Left forelimb (tissue), 1 donor: ENCODE measurements at places on chromosomes 1 and 21.

DNA sequence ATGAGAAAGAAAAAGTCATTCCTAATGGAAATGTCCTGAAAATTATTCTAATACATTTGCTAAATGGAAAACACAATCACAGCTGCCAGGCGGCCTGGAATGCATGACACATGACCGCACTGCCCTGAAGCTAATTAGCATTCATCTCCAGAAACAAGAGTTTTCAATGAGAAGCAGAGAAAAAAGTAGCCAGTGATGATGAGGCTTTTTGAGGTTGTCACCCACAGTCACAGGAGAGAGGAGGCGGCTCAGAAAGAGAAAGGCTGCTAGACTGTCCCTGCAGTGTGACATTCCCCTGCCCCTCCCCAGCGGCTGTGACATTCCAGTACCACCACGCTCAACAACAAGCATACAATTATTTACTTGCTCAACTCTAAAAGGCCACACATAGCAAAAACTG, 122.9 kb upstream of the KRTAP19-8 start:
- no peak for DNase-seq

- DNase-seq: no peak
These were observed 118.9 kb upstream of the COL6A1 start for GRCh38 chr21:45862543-45863207.

- DNase-seq: no peak
These were observed 7.4 kb downstream of the SLC26A9 start for GRCh38 chr1:205935869-205936268.

GRCh38 chr1:169809370-169810095, 14.8 kb upstream of the METTL18 start:
- no peak for DNase-seq

DNA sequence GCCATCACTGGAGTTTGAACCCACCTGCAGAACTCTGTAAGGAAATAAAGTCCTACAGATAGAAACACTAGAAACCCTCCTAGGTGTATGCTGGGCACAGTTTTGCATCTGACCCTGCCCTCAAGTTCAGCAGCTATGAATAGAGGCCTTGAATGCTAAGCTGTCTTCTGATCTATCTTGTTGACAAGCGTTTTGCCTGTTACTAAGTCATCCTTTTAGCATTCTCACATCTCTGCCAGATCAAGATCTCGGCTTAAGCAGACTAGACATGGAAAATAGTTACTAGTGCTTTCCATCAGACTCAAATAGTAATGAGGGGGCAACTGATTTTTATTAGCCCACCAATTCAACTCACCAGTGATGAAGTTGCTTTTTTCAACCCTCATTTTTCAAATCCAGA, 10.5 kb downstream of the TBX15 start:
- no peak for DNase-seq

DNA sequence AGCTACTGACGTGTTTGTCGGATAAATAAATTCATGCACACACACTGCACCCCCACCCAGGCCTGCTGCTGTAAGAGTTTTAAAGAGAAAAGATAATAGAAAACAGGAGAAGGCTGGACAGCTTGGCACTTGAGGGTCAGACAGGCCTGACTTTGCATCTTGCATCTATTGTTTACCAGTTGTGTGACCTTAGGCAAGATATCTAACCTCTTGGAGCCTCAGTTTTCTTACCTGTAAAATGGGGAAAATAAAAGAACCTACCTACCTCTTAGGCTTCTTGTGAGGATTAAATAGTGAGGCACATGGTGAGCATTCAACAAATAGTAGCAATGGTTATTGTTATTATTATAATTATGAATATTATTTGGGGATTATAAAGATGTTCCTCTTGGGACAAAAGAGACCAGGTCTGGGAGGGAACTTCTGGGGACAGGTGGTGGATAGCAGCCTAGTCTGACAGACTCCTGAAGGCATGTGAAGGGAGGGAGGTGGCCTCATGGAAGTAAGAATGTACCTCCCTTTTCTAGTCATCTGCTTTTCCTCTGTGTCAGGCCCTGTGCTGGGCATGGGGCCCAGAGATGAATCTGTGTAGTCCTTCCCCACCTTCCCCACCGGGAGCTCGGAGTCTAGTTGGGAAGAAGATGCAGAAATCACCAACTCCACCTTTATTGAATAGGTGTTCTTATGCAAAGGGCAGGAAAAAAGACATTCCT, 18.3 kb upstream of the EPB41 start:
- no peak for DNase-seq

- no peak for DNase-seq
These were observed 138.5 kb downstream of the TNR start for GRCh38 chr1:175604942-175605286.

- DNase-seq: no peak
These were observed 40.8 kb upstream of the KCTD3 start for GRCh38 chr1:215526147-215526845.

- no peak for DNase-seq
These were observed 75.8 kb upstream of the BCAR3 start for GRCh38 chr1:93757256-93758036.

DNA sequence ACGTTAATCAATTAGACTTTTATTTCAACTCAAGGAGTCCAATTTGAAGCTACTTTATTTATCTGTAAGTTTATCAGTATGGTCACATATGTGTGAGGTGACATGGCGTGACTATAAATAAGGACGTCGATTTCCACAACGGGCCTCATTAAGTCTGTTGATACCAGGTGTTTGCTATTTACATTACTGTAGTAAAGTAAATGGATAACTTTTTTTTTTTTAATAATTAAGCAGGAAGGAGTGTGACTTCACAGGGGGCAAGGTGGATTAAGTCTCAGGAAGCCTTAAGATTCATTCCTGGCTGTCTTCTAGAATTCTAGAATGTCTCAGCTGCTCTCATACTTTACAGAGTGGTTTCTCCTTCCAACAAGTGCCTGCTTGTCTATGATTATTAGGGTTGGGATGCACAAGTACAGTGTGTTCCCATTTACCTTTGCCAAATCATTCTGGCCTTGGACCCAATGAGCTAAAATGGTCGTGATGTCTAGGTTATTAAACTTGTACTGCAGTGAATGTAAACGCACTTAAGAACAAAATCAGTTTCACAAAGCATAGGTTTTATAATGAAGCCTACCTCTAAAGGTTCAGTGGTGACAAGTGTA, 15.5 kb downstream of the MAP3K7CL start:
- DNase-seq: no peak

- no peak for DNase-seq
These were observed 1.3 kb downstream of the KRTAP12-3 start for GRCh38 chr21:44658913-44659595.

DNA sequence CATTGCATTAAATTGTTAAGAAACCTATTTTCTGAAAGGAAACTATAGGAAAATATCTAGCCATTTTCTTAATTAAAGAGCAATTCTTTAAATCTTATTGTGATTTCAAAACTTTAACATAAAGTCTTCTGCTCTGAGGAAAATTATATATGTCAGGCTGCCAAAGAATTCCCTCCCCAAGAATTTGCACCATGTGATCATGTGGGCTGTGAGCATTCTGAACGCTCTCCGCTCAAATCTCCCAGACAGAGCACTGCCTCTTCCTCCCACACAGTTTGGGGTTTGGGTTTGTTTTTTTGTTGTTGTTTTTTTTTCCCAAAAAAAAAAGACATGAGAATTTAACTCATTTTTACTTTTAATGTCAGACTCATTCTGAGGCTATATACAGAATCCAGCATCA, 155.9 kb upstream of the PALMD start:
- DNase-seq: no peak

- no peak for DNase-seq
These were observed 175.5 kb downstream of the CYYR1 start for GRCh38 chr21:26397545-26397944.

DNA sequence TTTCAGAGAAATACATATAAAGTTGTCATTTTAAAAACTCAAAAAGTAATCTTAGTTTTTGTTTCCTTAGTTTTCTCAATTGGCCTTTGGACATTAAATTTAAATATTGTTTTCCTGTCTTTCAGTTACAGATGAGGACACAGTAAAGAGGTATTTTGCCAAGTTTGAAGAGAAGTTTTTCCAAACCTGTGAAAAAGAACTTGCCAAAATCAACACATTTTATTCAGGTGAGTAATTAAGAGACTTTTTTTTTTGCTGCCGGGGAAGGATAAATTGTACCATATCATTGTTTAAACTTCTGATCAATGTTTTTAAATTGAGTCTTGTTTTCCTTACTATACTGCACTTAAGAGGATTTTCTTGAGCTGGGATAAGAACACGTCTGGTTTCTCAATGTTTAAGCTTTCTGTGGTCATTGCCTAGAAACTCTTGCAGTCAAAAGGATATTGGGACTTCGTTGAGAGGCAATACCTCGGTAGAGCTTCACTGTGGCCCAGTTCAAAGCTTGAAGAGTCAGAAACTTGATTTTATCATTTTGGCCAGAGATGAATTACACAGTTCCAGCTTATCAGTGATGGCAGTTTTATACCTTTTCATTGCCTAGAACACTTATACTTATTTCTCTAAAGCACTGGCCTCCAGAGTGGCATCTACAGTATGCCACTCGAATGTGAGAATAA, 124.9 kb upstream of the KIAA1614 start:
- DNase-seq: no peak

GRCh38 chr1:72375226-72375625, 92.9 kb upstream of the NEGR1 start:
- DNase-seq: no peak

- DNase-seq: no peak
These were observed 139.7 kb upstream of the ARHGEF16 start for GRCh38 chr1:3314491-3315381.

- DNase-seq: no peak
These were observed 2.5 kb upstream of the ELAVL4 start for GRCh38 chr1:50106095-50106761.

DNA sequence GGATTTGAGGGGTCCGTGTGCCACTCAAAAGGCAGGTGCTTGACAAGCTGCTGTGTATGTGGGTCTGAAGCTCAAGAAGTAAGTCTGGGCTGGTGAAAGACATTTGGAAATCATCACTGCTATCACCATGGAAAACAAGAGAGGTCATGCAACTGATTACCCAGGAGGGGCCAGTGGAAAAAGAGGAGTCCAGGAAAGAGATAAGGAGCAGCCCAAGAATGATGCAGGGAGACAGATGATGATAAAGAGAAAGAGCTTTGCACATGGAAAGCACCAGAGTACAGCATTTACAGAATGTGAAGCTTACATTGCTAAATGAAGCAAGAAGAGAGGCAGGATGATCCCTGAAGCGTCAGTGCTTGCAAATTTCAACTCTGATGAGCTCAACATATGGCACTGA, 203.2 kb downstream of the SETD4 start:
- no peak for DNase-seq
